ENCODE measurements at places on chromosomes 11 and 22.

DNA sequence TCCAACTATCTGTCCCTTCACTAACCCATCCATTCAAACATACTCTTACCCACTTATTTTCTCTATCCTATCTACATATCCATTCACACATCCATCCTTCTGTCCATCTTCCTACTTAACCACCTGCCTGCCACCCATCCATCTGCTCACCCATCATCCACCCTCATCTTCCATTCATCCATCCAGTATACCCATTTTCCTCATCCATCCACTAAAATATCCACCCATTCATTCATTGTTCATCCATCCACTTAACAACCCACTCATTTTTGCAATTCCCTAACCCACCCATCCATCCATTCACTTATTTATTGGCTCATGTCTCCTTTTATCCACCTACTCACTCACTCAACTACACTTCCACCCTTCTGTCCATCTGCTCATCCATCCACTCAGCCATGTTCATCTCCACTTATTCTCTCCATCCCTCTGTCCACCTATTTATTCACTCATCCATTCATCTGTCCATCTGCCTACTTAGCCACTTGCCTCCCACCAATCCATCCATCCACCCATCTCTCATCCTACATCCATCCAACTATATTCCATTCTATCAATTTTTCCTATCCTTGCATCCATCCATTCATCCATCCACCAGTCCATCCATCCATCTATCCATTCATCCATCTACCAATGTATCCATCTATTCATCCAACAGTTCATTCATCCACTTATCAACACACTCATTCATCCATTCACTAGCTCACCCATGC lies 10.6 kb downstream of the LHFPL7 start:
- DNase-seq, result no peak

- DNase-seq, result no peak
These were observed 131.3 kb downstream of the AASDHPPT start for GRCh38 chr11:106208760-106209159.

DNA sequence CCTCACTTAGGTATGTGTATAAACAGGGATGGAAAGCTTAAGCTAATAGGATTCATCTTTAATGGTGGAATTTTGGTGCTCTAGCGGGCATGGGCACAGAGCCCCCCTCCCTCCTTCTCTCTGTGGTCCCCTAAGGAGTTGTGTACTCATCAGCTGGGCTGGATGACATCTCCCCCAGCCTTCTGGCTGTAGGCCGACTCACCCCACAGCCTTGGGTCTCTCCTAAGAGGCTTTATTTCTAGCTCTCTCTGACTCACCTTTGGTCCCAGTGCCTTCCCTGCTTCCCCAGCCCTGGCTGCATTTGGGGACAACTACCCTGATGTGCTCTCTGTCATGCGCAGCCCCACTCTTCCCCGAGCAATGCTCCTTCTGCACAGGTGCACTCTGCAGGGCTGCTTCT lies 26.9 kb downstream of the SLC6A5 start:
- DNase-seq, result no peak

- no peak for DNase-seq
These were observed 4.2 kb upstream of the KLHL22 start for GRCh38 chr22:20499769-20500168.

- peak; percentile 72 for DNase-seq
These were observed 64.5 kb downstream of the AMBRA1 start for GRCh38 chr11:46529095-46529905.

DNA sequence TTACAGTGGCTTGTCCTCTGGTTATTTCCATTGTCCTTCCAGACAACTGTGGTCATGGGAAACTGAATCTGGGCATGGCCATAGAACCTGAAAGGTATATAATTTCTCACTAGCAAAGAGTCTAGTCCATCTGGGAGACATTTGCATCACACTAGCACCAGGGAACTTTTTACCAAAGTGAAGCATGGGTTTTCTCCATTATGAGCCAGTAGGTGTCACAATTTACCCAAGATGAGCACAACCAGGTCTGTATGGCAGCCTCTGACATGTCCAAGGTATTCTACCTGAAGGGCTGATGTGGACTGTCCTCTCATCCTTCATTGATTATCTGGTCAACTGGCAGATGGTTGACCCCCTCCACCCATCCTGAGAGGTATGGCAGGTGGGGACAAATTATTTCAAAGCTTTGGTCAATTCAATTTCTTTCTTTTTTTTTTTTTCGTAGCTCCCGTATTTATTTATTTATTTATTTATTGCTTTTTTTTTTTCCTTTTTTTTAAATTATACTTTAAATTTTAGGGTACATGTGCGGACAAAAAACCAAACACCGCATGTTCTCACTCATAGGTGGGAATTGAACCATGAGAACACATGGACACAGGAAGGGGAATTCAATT lies 425.9 kb downstream of the TMEM135 start:
- DNase-seq, result no peak

DNA sequence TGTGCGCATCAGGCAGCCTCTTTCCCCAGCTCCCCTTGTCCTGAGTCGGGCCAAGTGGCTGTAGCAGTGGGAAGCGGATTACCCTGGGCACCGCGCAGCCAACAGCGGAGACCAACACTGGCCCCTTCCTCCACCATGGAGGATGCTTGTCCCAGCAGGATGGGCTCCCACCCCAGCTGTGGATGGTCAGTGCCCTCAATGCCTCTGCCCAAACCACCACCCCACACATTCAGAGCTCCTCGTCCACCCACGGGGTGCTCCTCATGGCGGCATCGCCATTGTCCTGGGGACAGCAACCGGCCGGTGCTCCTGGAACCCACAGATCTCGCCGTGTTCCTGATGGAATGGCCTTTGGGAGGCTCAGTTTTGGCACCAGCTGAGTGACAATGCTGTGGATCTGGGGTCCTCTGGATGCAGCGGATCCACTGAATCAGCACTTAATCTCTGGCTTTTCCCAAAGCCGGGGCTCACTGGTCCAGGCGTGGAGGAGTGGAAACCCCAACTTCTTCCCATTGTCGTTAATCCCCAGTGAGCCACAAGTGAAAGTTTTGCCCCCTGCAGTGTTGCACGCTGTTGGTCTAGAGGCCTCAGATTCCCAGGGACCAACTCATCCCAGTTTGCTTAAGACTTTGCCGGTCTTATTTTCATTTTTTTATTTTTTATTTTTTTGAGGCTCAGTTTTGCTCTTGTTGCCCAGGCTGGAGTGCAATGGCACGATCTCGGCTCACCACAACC lies 4.1 kb upstream of the B4GALNT4 start:
- DNase-seq, result no peak

Measured in ascending aorta (tissue), 2 donors.